ENCODE measurements at places on chromosomes 1 and 21.
A peak's percentile ranks its signal among the peaks of the same experiment; 100 is the strongest.

DNA sequence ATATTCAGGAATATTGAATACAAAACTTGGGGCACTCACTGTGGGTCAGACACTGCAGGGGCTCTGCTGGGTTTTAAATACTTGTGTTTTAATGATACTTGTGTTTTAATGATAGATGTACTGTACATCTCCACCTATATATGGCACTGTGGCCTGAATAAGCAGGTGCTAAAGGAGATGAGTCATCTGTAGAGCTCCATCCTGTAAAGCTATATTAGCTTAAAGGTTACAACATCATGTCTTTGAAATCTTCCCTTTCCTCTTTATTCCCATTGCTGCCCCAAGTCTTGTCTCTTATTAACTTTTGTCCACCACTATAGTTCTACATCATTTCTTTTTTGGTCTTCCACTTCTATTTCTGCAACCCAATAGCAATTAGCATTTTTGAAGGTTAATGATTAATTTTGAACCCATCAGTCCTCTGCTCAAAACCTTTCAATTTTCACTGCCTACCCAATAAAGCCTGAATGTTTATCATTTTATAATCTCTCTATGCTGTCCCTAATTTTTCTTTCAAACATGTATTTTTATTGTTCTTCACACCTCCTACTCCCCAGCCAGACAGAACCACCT is 113.3 kb upstream of the PTGFR start:
- DNase-seq = no peak

GRCh38 chr1:236895665-236896387 is 100.7 kb downstream of the MTR start:
- no peak for DNase-seq

DNA sequence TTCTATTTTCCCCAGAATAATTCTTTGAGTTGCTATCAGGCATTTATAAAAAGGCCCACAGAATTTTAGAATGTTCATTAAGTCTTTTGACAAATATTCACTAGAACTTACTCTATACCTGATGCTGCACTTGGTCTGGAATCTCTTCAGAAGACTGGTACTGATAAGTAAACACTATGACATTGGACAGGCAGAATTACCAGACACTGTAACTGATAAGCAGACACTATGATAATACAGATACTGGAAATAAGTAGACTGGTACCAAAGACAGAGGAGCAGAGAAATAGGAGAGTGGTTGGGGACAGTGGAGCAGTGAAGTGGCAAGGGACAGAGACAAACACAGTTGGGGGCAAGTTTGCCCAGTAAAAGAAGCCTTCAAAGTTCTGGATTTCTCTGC is 8.2 kb downstream of the DPT start:
- no peak for DNase-seq

DNA sequence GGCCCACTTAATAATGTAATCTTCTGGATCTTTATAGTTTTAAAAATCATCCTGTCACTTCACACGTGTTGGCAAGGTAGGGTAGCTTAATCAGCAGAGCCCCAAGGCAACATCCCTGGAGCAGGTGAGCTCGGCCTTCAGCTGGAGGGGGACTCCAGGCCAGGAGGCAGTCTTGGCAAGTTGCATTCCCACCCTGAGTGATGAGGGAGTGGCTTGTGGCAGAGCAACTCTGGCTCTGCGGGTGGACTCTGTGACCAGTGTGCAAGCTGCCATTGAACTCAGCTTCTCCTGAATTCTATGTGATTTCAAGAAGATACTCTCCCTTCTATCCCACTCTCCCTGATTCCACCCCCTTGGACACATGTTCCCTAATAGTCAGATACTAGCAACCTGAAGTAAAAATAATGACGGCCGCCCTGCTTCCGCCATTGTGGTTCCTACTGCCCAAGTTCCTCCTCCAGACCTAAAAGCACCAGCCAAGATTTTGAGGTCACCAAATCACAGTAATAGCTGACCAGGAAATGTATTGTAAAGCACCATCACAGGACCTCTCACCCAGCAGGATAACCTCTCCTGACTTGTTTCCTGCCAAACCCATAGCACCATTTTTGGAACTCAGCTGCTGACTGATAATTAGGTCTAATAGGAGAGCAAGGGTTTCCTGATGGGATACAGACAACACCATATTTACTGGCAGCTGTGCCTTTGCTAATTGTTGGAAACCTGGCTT is 11.5 kb upstream of the LYST start:
- no peak for DNase-seq

- no peak for DNase-seq
Observed at GRCh38 chr21:43015906-43016540, 41.7 kb downstream of the PKNOX1 start.

GRCh38 chr1:235883261-235883927 is 16.7 kb upstream of the LYST start:
- DNase-seq = peak; percentile 96

- no peak for DNase-seq
Observed at GRCh38 chr1:190679044-190679443, 201.4 kb upstream of the BRINP3 start.

- no peak for DNase-seq
Observed at GRCh38 chr1:177615251-177615650, 354.6 kb downstream of the SEC16B start.

DNA sequence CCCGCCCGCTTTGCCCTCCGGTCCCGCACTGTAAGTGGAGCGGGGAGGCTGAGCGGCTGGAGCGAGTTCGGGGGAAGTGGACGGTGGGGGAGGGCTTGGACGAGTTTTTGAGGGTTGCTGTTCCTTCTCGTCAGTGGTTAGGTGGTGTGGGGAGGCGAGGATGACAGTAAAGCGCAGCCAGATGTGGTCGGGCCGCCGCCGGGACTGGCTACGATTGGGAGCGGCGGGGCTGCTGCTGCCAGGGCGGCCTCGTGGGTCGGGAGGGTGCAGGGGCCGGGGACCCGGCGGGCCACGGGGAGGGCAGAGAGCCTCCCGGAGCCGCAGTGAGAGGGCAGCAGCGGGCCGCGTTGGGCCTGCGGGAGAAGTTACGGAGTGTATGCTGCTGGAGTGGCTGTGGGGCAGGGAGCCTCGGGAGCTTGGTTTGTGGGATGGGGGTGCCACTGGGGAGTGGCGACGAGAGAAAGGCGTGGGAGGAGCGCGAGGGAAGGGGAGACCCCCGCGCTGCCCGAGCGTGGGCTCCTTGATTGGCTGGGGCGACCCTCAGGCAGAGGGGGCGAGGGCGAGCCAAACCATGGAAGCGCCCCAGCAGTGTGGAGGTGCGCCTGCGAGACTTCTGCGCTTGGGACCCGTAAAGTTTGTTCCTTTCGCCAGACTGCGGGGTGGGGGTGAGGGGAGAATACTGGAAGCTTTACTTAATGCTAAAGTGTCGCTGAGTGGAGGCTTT is 2.1 kb downstream of the ADGRL2 start:
- peak; percentile 66 for DNase-seq

DNA sequence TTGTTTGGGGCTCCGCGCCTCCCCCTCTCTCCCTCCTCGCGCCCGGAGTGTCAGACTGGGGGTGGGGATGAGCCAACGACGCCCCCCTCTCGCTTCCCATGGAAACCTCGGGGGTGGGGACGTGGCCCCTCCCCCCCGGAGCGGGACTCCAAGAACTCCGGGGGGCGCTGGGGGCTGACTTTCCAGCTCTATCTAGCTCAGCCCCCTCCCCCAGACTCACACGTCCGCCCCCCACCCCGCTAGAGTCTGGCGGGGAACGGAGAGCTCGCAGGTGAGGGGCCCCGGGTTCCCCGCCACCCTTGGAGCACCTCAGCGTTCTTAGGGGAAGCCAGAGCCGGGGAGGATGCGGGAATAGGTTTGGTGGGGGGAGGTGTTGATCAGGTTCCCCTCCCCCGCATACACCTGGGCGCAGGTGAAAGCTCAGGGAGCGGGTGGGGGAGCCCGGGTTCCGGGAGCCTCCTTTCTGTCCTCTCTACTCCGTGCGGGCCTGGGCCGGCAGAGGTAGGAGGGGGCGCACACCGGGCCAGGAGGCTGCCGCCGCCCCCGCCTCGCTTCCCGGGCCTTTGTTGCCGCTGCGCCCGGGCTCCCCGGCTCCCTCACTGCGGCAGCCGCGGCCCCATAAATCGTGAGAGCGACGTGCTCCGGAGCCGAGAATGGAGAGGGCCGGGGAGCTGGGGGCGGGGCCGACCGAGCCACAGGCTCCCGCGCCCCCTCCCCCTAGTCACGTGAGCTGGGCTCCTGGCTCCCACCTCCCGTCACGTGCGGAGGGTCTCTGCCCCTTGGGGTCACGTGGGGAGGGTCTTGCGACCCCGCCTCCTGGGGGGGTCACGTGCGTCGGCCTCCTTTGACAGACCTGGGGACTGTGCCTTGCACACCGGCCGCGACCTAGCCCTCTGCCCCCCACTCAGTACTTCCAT is 1.9 kb downstream of the EFNA3 start:
- DNase-seq = no peak

DNA sequence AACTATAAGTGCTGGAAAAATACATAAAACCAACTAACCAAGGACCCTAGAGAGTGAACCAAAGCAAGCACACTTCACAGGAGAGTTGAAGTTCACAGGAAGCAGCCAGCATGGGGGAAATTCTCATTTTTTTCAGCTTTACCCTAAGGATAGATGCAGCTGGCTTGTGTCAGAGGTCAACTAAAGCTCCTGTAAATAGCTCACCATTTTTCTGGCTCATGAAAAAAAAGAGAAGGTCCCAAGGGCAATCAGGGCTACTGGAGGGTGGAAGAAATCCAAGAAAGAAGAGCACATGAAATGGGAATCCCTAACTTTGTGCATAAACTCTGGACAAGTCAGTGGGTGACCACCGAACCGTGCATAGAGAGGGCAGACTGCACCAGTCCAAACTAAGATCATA is 58.3 kb downstream of the KCNJ15 start:
- DNase-seq = no peak

GRCh38 chr1:204190212-204191211 is 5.8 kb downstream of the KISS1 start:
- peak; percentile 52 for DNase-seq

GRCh38 chr1:21585037-21585436 is 75.8 kb downstream of the ALPL start:
- no peak for DNase-seq

- no peak for DNase-seq
Observed at GRCh38 chr1:119606394-119606793, 41.7 kb downstream of the ZNF697 start.

GRCh38 chr1:114178936-114179335 is 25.3 kb upstream of the SYT6 start:
- DNase-seq = no peak

DNA sequence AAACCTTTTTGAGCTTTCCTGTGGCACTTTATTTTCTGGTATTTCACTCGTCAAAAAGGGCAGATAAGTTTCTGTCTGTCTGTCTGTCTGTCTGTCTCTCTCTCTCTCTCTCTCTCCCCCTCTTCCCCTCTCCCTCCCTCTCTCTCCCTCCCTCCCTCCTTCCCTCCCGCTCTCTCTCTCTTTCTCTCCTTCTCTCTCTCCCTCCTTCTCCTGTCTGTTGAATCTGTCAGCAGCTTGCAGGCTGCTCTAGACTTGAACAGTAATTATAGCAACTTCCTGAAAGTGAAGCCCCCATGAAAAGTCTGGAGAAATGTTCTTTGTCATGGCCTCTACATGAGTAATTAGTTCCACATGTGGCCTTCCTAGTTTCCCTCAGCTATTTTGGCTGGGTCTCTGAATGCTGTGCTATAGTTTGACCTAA is 275.2 kb upstream of the C1orf105 start:
- peak; percentile 24 for DNase-seq

GRCh38 chr1:168964478-168964877 is 142.0 kb upstream of the ATP1B1 start:
- DNase-seq = no peak

- DNase-seq = no peak
Observed at GRCh38 chr1:214422137-214422671, 129.2 kb downstream of the PTPN14 start.

- no peak for DNase-seq
Observed at GRCh38 chr1:22262583-22262982, 119.7 kb upstream of the WNT4 start.

DNA sequence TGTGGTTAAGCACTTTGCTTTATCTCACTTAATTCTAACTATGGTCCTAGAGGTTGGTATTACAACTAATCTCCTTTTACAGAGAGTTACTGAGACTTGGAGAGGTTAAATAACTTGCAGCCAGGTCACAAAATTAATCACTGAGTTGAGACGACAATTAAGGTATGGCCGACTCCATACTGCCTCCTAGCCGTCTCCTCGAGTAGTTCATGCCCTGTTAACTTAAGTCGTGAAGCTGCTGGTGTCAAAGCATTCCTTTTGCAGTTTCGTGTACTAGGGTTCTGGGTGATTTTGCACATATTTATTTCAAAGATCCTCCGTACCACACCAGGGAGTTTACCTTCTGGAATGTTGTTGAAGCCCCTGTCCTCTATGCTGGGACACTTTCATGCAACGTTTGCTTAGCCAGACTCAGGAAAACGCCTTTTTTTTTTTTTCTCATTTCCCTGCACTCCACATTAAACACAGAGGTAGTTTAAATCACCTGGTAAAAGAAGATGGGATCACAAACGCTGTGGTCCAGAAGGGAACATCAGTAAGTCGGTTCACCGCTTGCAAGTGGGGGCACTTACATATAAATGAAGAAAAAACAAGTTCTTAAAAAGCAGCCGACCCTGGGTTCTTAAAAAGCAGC is 570 bp upstream of the NEK7 start:
- peak; percentile 47 for DNase-seq

DNA sequence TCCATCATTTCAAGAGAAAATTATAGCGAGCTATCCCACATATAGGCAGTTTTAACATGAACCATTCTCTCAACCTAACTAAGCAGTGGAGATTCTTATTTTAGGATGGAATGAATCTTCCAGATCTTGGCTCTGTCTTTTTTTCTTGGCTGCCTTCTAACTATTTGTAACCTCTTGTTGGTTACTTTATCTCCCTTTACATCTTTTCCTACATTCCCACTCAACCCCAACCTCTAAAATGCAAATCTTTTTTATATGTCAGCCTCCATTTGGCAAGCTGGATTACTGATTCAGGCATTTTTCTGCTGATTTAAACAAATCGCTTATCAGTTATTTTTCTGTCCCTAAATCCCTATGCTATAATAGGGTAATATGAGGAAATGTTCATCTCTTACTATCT is 46.9 kb upstream of the LHX8 start:
- no peak for DNase-seq

GRCh38 chr1:11286735-11287410 is 13.9 kb downstream of the UBIAD1 start:
- no peak for DNase-seq

GRCh38 chr1:150572918-150573647 is 6.3 kb downstream of the MCL1 start:
- no peak for DNase-seq

- DNase-seq = no peak
Observed at GRCh38 chr1:193438771-193439170, 252.4 kb upstream of the B3GALT2 start.

DNA sequence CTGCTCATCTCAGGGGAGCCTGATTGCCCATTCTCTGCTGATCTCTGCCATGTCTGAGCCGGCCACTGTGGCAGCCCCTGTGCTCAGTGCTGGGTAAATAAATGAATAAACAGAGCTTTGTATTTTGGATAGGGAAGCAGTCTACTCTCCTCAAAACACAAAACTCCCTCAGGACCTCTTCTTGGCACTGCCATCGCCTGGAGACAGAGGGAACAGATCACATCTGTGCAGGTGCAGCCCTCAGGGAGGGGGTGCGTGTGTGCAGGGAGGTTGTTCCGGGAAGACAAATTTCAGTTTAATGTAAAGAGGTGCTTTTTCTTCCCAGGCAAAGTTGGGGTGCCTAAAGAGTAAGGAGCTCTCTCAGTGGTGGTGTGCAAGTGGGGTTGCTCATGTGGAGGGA is 7.7 kb upstream of the FAM167B start:
- no peak for DNase-seq

All from AG08395 (cell line).